Tibial nerve (tissue), 4 donors: ENCODE measurements at places on chromosomes 5 and 9. TPM values are rescaled to one million over a fixed set of nuclear protein-coding genes. Genes with fewer than 3 reads are reported as not detected.

The ACSL6 gene
- 0.78 TPM for total RNA-seq

The PCSK1 gene
- total RNA-seq, result 0.42 TPM

The PCDHA1 gene
- not detected for total RNA-seq

The SHOC1 gene
- total RNA-seq, result not detected

The PFN3 gene
- not detected for total RNA-seq

The RFESD gene
- 2.1 TPM for total RNA-seq

The OCLN gene
- 10.3 TPM for total RNA-seq

The ZNF454 gene
- 5.4 TPM for total RNA-seq

The CCNO gene
- 0.30 TPM for total RNA-seq

The LHX6 gene
- total RNA-seq, result 5.0 TPM

The C9 gene
- total RNA-seq, result not detected

The ZFP2 gene
- 2.4 TPM for total RNA-seq

The MEF2C gene
- total RNA-seq, result 40.8 TPM

The TUBB4B gene
- total RNA-seq, result 190 TPM

The TMC1 gene
- 0.30 TPM for total RNA-seq

The MARCOL gene
- not detected for total RNA-seq

The INSL4 gene
- not detected for total RNA-seq

The PALM2AKAP2 gene
- 9.0 TPM for total RNA-seq

The CDH10 gene
- not detected for total RNA-seq

The PTGER4 gene
- total RNA-seq, result 21.6 TPM

The PCDHB8 gene
- 4.2 TPM for total RNA-seq

The SLC46A2 gene
- 0.21 TPM for total RNA-seq

The SH3PXD2B gene
- total RNA-seq, result 27.8 TPM

The C5orf52 gene
- not detected for total RNA-seq

The WDR38 gene
- not detected for total RNA-seq

The PHPT1 gene
- total RNA-seq, result 71.0 TPM

The TXNDC15 gene
- total RNA-seq, result 89.4 TPM

The NPR3 gene
- 41.4 TPM for total RNA-seq

The CDH18 gene
- not detected for total RNA-seq

The TAF11L2 gene
- not detected for total RNA-seq

The LCN9 gene
- not detected for total RNA-seq

The PCDHB4 gene
- 7.3 TPM for total RNA-seq

The ANKRD31 gene
- total RNA-seq, result 1.5 TPM

The ERBIN gene
- 59.6 TPM for total RNA-seq

The FBP2 gene
- not detected for total RNA-seq

The CKS2 gene
- 6.3 TPM for total RNA-seq

The LMBRD2 gene
- 16.1 TPM for total RNA-seq

The PCDHB6 gene
- total RNA-seq, result 1.9 TPM

The PCSK5 gene
- total RNA-seq, result 32.7 TPM

The OGN gene
- 33.9 TPM for total RNA-seq

The RASGRF2 gene
- total RNA-seq, result 36.3 TPM

The PCDHGB2 gene
- 14.0 TPM for total RNA-seq
